ENCODE measurements at places on chromosomes 3 and 15.

DNA sequence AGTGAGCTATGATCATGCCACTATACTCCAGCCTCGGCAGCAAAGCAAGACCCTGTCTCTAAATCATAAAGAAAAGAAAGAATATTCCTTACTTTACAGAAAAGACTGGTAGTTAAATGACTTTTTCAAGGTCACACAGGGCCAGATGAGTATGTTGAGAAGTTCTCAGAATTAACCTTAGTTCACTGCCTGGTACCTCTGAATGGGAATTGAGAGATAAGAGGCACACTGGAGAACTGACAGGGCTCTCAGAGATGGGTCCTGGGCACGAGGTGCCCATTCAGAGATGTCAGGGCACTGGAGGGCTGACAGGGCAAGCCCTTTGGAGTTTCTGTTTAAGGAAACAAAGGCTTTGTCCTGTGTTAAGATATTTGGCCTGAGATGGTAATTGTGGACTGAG is 157.7 kb downstream of the PDE8A start:
- no peak for DNase-seq

DNA sequence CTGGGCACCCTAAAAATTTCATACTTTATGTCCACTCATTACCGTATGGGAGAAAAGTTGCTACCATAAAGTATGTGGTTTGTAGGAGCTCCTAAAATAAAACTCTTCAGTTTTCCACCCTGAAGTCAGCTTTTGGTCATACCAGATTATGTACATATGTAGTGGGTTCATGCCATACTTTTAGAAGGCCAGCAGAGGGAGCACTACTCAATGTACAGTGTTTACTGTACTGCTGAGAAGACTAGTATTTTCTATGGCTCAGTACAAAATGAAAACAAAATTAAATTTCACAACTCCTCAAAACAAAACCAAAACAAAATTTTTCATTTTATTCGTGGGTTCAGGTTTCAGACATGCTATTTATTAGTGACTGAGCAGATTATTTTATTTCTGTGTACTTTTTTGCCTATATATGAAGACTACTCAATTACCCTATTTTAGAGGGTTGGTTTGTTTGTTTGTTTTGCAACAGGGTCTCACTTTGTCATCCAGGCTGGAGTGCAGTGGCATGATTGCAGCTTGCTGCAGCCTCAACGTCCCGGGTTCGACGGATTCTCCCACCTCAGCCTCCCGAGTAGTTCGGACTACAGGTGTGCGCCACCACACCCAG is 24.3 kb downstream of the NXPE3 start:
- peak; percentile 69 for DNase-seq

GRCh38 chr3:4351164-4351855 is 48.1 kb downstream of the SETMAR start:
- no peak for DNase-seq

DNA sequence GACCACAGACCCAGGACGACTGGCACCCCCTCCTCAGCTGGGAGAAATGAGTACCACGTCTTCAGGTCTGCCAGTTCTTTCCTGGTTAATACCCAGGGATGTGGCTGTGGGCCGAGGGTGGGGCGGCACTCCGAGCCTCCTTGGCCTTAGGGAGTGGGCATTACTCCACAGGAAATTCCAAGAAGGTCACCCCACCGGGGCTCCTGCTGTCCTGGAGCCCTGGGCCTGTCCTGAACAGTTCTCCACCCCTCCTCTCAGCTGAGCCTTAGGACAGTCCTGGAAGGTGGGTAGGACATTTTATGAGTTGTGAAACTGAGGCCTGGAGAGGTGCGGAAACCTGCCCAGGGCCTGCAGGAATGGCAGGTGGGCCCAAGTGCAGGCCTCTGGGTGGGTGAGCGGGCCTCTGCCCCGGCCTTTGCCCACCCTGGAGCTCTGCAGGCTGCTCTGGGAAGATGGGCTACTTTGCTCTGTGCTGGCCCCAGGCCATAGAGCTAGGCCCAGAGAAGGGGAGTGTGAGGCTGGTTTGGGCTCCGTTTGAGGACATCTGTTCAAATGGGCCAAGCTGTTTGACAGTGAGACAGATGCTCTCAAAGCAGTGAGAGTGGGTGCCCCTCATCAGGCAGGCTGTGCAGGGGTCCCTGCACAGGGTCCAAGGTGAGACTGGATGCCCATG is 103.1 kb downstream of the TMEM266 start:
- DNase-seq: no peak

DNA sequence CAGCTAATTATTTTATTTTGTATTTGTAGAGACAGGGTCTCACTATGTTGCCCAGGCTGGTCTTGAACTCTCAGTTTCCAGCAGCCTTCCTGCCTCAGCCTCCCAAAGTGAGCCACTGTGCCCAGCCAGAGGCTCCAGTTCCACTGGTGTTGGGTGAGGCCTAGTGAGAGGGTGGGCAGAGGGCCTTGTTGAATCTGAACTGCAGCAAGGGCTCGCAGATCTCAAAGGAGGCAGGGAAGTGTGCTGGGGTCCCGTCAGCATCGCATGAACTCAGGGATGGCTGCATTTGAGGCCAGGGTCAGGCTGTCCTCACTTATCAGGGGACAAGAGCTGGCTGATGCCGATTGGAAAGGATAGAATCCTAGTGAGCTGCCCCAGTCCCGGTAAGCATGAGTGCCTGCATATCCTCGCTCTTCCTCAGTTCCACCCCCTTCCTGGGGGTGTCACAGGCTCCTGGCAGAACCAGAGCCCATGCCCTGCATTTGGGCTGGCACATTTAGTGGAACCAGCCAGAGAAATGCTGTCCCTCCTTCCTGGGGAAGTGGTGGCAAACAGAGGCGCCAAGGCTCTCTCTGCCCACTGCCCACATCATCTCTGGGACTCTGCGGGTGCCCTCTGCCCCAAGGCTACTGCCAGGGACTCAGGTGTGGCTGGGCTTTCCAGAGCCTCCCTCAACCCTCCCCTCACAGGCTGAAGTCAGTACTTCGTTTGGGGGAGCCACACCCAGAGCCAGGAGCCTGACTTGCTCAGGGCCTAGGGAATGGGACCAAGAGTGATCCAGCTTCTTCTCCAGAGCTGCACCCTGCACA is 24.1 kb downstream of the ALS2CL start:
- no peak for DNase-seq

- no peak for DNase-seq
Measured at GRCh38 chr3:15456321-15456720, 28.9 kb downstream of the EAF1 start.

- no peak for DNase-seq
Measured at GRCh38 chr3:190458040-190458439, 8.3 kb upstream of the TMEM207 start.

DNA sequence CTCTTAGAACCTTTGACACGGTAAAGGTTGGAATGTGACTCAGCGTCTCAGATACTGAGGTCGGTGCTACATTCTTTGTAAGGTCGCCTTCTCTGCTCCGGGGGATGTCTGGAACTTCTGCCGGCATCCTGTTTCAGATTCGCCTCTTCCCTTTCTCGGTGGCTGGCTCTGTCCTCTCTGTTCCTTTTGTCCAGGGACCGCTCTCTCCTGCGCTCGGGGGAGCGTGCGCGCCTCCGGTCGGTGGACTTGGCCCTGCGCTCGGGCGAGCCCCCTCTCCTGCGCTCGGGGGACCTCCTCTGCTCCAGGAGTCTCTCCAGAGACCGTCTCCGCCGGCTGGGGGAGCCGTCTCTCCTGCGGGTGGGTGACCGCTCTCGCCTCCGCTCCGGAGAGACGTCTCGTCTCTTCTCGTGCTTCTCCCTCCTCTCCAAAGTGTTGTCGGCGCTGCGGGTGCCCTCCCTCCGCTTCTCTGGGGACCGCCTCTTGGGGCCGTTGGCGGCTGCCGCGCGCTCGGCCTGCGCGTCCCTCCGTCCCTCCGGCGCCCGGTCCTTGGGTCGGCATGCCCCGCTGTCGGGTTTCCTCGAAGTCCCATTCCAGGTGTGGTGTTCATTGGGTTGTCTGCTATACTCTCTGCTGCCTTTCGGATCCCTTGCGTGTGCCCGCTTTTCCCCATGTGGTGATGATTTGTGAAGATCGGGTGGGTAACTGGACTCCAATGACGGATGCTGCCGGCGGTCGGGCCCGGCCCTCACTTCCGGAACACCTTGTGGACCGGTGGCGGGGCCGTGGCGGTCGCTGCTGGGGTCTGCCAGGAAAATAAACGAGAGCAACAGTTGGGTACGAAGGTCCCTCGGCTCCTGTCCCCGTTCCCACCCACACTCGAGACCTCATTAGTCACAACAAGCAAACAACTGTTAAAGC is 668.8 kb upstream of the ADAMTS9 start:
- no peak for DNase-seq

DNA sequence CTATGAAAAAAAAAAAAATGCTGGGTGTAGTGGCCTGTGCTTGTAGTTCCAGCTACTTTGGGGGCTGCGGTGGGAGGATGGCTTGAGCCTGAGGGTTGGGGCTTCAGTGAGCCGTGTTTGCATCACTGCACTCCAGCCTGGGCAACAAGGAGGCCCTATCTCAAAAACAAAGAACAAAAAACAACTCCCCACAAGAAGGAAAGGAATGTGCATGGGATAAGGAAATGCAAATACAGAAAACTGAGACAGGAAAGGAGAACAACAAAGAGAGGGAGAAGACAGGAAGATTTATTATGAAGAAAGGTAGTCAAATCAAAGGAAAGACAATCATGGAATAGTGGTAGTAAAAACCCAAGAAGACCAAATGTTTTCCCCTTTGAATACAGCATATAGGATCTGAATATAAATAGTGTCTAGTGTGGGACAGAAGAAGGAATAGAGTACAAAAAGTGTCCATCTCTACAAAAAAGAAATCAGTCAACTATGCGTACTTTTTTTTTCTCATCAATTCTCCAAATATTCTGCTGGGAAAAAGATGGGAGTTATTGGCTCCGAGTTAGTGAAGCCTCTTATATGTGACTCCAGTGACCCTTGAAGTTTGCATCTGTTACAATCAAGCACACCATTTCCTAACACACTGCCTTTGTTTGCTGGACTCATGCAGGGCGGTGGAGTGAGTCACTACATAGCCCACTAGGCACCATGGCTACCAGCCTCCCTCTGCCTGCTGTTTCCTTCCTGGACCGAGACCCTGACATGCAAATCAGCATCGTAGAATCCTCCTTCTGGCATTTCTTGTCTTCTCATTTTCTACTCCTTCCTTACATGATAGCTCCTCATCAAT is 101.2 kb upstream of the PTX3 start:
- DNase-seq: peak; percentile 47

- no peak for DNase-seq
Measured at GRCh38 chr15:76866008-76866407, 39.1 kb downstream of the SCAPER start.

GRCh38 chr3:123723522-123724168 is 138.8 kb upstream of the HACD2 start:
- peak; percentile 81 for DNase-seq

DNA sequence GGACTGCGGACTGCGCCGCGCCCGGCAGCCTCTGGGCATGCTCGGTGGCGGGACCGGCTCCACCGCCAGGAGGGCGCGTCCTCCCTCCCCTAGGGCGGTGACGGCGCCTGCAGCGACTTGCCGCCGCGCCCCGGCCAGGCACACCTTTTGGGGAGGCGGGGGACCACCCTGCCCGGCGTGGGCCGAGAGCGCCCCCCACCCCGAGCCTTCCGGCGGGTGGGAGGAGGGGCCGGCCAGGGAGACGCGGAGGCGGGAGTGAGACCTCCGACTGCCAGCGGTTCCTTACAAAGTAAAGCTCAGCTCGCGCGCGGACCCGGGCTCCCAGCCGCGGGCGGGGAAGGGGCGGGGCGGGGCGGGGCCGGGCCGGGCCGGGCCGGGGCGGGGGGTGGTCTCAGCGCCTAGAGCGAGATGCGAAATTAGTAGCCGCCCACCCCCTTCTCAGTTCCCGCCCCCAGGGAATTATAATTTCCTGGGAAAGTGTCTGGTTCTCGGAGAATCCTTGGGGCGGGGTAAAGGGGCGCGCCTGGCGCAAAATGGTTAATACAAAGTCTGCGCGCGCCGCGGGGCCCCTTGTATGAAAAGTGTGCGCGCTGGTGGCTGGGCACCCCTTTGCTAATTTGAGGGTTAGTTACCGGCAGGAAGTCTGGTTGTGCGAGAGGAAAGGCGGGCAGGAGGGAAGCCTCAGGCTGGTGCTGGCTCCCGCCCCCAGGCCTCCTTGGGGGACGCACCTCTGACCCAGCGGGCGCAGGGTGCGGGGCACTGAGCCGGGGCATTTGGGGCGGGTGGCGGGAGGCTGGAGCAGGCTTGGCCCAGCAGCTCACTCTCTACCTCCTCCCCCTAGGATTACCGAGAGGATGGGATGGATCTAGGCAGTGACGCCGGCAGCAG is 224.8 kb upstream of the IL12A start:
- peak; percentile 82 for DNase-seq

DNA sequence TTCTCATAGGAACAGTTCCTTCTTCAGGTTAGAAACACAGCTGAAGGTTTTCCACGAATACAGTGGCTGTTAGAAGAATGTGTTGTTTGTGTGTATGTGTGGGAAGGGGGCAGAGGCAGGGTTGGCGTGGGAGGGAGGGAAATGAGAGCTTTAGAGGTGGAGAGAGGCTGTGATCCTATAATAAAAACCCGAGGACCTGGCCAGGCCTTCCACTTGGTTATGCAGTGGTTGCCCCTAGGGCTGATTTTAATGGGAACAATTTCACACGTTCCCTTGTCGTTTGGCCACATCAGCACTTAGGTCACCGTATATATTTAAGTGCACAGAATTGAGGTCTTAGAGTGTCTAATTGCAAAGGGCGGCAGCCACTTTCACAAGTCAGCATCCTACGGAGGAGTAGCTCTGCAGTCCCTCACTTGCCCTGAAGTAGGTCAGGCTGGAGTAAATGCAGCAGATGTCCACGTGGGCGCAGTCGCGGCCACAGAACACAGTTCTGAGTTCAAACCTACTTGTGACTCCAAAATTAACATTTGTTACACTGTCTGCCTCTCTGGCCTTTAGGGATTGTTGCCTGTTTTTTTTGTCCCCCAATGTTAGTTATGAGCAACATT is 85.6 kb downstream of the PDCD6IP start:
- no peak for DNase-seq

DNA sequence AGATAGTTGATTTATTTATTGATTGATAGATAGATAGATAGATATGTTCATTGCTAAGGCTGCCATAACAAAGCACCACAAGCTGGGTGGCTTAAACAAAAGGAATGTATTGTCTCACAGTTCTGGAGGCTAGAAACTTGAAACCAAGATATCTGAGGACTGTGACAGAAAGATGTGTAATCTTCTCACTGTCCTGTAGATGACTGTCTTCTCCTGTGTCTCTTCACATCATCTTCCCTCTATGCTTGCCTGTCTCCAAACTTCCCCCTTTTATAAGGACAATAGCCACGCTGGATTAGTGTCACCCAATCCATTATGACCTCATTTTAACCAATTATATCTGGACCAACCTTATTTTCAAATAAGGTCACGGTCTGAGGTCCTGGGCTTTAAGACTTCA is 40.9 kb downstream of the GNB4 start:
- peak; percentile 9 for DNase-seq
